ENCODE measurements at places on chromosomes 7 and 10.

GRCh38 chr7:95059842-95060313 is 152.5 kb downstream of the PPP1R9A start:
- DNase-seq: no peak

DNA sequence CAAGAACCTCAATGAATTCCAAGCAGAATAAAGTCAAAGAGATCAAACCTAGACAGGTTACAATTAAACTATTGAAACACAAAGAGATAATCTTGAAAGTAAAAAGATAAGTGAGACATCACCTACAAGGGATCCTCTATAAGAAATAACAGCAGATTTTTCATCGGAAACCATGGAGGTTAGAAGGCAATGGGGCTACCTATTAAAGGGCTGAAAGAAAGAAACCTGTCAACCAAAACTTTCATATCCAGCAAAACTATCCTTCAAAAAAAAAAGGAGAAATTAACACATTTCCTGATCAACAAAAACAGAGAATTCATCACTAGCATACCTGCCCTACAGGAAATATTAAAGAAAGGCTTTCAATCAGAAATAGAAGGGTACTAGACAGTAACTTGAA is 244.9 kb downstream of the ARHGAP12 start:
- DNase-seq: no peak

DNA sequence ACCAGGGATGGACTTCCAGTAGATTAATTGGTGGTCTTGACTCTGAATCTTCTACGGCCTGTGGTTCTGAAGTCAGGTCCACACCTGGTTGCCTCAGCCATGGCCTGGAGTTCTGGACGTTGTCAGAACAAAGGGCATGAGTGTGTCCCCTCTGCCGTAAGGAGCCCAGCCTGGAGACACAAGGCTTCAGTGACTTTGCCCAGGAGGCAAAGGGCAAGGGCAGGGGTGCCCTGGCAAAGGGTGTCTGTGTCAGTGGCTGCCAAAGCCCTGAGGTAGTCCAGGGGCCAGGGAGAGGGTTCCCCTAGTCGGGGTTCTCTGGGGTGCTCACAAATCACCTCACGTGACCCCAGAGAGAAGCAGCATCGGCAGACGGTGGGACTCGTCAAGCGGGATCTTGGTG is 273.2 kb upstream of the ZNF32 start:
- DNase-seq: no peak

GRCh38 chr7:4791738-4792536 is 16.5 kb downstream of the AP5Z1 start:
- DNase-seq: peak; percentile 92

DNA sequence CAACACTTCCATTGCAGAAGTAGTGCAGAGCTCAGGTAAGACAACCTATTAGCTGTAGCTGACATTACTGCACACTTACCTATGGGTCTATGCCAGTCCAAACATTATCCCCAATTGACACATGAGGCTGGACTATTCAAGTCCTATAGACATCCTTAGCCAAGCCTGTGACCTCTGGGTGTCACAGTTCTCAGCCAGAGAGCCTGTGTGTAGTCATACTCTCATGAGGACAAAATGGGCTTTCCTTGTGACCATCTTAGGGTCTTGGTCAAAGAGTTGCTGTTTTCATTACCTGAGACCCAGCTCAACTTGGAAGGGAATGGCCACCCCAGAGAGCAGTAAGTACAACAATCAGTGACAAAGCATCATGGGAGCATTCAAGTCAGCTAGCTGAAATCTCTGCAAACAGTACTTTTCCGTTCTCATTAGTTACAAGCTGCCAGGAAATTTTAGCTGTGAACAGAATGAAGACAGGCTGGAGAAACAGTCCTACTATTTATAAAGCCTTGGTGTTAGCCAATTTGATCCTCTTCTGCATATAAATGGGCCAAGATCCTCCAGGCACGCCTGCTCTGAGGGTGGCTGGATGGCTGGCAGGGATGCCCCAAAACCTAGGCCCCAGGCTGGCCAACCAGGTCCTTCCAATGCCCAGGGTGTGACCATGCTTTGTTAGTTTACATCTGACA is 44.3 kb downstream of the NUDCD3 start:
- no peak for DNase-seq

- DNase-seq: peak; percentile 30
Observed at GRCh38 chr10:24894309-24894708, 58.1 kb downstream of the PRTFDC1 start.

DNA sequence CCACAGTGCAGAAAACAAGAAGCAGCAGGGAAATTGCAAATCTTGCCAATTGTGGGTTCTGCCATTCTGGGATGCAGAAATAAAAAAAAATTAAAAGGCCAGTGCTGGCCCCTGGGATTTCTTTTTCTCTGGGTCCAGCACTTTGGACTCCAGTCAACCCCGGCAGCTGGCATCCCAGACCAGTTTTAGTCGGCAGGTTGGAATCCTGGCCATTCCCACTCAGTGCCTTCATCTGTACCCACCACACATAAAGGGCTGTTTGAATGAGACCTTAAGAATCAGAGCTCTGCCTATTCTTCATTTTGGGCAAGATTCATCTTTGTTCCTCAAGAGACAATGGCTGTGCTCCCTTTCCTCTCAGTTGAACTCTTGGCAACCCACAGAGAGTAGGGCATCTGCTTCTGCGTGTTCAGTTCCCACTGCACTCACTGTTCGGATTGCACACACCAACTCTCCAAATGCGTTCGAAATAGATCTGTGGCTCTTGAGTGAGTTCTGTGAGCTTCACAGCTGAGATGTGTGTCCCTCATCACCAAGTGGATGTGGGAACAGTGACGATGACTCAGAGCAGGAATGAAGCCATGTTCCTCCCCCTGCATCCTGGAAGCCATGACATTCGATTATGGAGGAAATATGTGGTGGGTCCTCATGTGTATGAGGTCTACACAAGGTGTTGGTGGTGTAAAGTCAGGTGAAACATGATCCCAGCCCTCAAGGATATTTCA is 63.0 kb upstream of the EGFR start:
- DNase-seq: no peak

DNA sequence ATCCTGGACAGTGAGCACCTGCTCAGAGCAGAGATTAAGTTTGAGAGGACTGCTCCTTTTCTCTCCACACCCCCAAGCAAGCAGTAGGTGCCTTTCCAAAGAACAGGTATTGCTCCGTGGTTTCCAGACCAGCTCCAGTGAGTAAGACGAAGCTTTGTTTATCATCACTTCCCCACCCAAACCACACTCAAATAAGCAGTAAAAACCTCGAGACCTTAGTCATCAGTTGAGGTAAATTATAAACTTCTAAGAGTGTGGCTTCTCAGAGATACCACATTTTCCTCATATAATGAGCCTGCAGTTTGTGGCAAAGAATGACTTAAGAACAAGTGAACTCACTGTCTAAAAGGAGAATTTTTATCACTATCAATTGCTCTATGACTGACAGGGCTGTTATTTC is 50.0 kb upstream of the GRB10 start:
- DNase-seq: no peak

DNA sequence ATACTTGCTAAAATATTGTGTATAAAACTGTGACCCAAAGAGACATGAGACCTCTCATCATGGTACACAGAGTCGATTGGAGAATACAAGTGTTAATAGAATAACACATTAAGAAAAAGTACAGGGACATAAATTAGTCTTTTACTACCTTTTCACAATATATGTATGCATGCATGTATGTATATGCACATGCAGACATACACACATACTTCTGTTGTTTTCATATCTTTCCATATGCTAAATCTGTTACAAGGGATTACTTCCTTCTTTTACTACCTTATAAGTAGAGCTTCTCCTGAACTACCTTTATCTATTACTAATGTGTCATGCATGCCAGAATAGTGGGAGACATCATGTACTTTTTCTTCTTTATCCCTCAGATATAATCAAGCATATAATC is 131.6 kb downstream of the GPR158 start:
- no peak for DNase-seq

GRCh38 chr10:8402576-8402975 is 348.1 kb downstream of the GATA3 start:
- DNase-seq: peak; percentile 58

DNA sequence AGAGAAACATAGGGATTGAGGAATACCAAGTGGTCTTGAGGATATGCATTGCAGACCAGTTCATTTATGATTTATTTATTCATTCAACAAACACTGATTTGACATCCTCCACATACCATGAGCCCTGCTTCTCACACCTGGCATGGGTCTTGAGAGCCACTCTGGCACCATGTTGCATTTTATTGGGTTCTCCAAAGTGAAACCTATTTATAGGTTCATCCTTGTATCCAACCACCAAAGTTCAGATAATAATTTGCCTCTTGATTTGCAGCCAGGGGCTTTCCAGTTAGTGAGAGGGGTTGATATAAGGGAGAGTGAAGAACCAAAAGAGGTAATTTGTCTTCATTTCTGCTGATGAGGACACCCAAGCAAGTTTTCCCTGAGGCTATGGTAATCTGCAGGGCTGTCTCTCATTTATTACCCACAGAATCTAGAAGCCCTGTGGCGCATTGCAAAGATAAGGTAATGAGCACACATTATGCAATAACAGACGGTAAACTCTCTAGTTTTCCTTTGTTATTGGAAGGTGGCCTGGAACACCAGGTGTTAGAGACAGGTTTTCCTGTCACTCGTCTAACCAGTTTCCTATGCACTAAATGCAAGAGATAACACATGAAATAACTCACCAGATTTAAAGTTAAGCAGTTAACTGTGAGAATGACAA is 28.8 kb upstream of the ICA1 start:
- DNase-seq: no peak

- peak; percentile 39 for DNase-seq
Observed at GRCh38 chr7:158814637-158815036, 14.7 kb downstream of the ESYT2 start.

- peak; percentile 79 for DNase-seq
Observed at GRCh38 chr7:65722361-65722792, 150.5 kb upstream of the VKORC1L1 start.

GRCh38 chr10:99656199-99657064 is 2.9 kb upstream of the ENTPD7 start:
- DNase-seq: no peak

DNA sequence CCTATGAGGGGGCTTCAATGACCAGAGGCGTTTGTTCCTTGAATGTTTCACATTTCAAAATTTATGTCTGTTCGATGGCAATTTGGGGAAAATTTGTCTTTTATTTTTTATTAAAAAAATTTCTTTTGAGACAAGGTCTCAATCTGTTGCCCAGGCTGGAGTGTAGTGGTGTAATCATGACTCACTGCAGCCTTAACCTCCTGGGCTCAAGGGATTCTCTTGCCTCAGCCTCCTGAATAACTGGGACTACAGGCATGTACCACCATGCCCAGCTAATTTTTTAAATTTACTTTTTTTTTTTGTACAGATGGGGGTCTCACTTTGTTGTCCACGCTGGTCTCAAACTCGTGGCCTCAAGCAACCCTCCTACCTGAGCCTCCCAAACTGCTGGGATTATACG is 39.7 kb downstream of the OTUD1 start:
- DNase-seq: no peak

DNA sequence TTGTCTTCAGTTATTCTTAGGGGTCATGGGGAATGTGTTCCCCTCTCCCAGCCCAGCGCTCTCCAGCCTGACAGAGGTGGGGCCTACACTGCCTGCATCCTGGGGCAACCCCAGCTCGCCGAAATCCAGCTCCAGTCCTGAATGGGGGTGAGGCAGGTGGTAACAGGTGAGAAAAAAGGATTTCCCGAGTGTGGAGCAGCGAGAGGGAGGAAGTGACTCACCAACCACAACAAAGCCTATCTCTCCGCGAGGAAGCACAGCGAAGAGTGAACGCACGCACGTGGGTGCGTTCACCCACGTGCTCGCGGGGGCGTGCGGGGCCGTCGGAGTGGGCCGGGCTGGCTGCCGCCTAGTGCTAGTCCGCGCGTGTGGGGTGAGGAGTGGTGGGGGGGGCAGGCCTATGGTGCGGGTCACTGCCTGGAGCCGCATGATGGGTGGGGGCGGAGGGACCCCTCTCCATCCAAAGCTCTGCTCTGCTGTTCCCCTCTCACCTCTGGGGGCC is 855 bp upstream of the PALD1 start:
- DNase-seq: peak; percentile 83

DNA sequence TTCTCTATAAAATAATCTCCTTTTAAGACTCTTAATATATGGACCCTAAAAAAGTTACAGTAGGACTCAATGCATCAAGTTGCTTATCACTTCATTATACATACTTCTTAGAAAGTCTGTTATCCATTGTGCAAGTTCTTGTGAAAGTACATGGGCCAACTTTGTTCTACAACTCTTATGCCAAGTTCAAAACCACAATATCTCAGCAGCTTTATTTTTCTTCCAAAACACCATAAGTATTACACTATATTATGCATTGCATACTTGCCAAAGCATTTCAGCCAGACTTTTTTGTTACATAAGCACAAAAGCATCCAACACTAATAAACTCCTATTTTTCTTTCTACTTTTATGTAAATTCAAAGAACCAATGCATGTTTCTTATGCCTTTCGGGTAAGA is 94.4 kb downstream of the AHR start:
- no peak for DNase-seq

DNA sequence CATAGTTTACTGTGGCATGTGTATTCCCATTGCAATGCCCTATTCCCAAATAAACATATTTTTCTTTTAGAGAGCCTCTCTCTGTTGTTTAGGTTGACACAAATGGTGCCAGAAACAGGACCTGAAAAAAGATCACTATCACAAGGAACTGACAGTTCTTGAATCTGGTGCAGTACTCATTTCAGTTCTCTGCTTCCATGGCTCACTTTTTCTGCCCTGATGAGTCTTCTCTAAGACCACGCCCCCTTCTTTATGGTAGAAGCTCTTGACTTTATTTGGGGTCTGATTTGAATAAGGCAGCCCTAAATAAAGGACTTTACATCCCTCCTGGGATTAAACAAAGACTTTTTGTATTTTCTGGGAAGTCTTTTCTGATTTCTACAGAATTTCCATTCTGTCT is 3.5 kb upstream of the CCDC126 start:
- DNase-seq: no peak

- DNase-seq: no peak
Observed at GRCh38 chr7:81308643-81309322, 389.9 kb upstream of the SEMA3C start.

DNA sequence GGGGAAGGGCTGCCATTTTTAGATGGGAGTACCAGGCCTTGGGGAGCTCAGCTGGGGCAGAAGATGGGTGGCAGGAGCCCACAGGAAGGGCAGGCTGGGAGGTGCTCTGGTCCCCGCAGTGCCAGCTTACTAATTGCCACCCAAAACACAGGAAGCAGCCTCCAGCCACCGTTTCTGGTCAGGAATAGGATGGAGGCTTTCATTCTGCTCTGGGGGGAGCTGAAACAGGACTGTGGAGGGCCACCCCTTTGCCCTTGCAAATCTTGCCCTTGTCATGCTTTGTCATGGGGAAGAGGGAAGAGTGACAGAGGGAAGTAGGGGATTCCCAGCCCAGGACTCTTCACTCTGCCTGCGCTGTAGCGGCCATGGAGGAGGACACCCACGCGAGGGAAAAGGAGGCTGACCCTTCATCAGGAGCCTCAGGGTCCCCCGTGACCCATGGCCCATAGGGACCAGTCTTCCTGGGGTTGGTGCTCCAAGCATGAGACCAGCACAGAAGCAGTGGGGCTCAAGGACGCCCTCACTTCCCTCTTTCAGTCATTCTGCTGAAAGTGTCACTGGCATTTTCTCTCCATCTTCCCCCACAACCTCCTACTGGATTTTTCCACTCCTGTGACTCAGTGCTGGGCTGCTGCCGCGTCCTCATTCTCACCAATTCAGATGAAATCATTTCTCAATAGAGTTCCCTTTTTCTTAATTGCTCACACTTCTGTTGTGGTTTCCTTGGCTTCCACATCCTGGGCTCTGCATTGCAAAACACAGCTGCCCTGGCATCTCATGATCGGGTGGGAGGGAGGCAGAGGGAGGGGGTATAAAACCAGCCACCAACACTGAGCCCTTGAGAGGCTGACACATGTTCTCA is 61.9 kb downstream of the MKI67 start:
- DNase-seq: peak; percentile 79

- DNase-seq: no peak
Observed at GRCh38 chr7:47277321-47277781, 304.6 kb downstream of the TNS3 start.
